ENCODE measurements at places on chromosomes 3 and 15.
A peak's percentile ranks its signal among the peaks of the same experiment; 100 is the strongest.

GRCh38 chr3:86801921-86802320 is 189.0 kb downstream of the VGLL3 start:
- no peak for DNase-seq

GRCh38 chr3:43011638-43012037 is 32.5 kb downstream of the GASK1A start:
- no peak for DNase-seq

DNA sequence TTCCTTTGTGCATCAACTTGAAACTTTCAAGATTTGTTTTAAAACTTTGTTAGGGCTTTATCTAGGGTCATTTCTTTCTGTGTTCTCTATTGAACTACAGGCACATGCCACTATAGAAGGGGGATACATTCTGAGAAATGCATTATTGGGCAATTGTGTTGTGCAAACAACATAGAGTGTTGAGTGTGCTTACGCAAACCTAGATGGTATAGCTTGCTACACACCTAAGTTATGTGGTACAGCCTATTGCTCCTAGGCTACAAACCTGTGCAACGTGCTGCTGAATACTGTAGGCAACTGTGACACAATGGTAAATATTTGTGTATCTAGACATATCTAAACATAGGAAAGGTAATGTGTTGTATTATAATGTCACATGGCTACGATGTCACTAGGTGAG is 33.0 kb upstream of the KLF13 start:
- DNase-seq: peak; percentile 35

GRCh38 chr3:139718415-139718814 is 40.6 kb upstream of the NMNAT3 start:
- DNase-seq: peak; percentile 48

- DNase-seq: peak; percentile 20
Measured at GRCh38 chr3:110493438-110494092, 578.1 kb upstream of the NECTIN3 start.

DNA sequence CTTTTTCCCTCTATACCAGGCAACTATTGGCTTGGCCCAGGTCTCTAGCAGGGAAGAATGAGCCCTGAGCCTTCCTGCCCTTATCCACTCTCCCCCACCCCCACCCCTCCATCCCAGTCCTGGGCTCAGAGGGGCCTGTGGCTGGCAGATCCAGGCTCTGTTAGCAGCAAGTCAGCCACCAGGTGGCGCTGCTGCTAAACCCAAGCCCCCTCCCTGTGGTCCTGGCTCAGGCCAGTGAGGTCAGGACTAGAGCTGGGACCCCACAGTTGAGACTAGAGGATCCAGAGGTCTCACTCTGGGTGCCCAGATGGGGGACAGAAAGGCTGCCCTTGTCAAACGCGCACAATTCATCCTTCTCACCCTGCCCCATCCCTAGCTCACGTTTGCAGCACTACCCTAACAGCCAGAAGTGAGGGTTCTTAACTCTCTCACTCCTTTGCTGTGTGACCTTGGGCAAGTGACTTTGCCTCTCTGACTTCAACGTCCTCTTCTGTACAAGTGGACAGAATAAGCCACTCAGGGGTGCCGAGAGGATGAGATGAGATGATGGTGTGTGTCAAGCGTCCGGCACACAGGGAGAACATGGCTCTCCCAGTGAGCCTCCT is 46.8 kb upstream of the SLC6A1 start:
- DNase-seq: peak; percentile 29

GRCh38 chr3:124250053-124250452 is 258.1 kb upstream of the ROPN1 start:
- no peak for DNase-seq

DNA sequence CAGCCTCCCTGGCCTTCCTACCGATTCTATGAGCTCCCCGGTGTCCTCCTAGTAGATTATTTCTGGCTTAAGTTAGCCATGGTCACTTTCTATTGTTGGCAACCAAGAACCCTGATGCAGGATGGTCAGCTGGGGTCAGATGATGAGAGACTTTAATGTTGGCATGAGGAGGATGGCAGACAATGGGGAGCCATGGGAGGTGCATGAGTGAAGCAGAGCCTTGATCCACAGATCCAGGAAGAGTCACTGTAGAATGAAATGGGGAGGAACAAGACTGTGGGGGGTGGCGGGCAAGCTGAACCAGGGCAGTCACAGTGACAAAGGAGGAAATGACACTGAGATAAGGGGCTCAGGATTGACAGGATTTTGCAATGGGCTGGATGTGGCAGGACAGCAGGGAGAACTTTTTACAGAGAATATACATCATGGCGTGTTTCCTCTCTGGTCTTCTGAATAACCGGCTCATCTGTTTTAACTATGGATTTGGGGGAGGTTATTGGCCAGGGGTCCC is 60.9 kb downstream of the RPLP1 start:
- no peak for DNase-seq

- peak; percentile 59 for DNase-seq
Measured at GRCh38 chr3:124246949-124247348, 255.0 kb upstream of the ROPN1 start.

GRCh38 chr15:60602323-60602722 is 123.4 kb upstream of the ICE2 start:
- no peak for DNase-seq

- peak; percentile 4 for DNase-seq
Measured at GRCh38 chr15:48373821-48374451, 42.7 kb downstream of the DUT start.

- peak; percentile 80 for DNase-seq
Measured at GRCh38 chr3:160755776-160756304, at the start of gene PPM1L. Gene PPM1L, plus strand, starts transcription at chr3:160756231.

- no peak for DNase-seq
Measured at GRCh38 chr15:65819563-65819960, 27.5 kb upstream of the DENND4A start.

- DNase-seq: peak; percentile 65
Measured at GRCh38 chr15:50315814-50316630, 39.0 kb downstream of the GABPB1 start.

Measured in DMS53 (cell line).